ENCODE measurements at places on chromosomes 2 and 18.

GRCh38 chr2:233075141-233075965 is 15.2 kb downstream of the INPP5D start:
- DNase-seq = no peak

DNA sequence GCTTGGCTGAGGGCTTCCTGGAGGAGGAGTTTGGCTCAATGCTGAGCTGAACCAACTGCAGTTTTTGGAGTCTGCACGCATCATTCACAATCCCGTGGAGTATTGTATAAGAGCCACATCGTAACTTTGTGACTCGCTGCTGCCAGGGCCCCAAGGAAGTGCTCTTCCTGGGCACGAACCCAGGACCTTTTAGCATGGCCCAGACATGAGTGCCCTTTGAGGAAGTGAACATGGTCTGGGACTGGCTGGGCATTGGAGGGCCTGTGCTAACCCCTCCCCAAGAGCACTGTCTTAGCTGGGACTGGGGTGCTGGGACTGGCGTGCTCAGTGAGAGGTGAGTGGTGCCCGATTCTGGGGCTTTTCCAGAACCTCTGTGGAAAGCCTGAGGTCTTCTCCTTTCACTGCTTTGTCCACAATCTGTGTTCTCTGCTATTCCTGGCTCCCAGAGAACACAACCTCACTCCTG is 88.6 kb downstream of the LIPG start:
- no peak for DNase-seq

DNA sequence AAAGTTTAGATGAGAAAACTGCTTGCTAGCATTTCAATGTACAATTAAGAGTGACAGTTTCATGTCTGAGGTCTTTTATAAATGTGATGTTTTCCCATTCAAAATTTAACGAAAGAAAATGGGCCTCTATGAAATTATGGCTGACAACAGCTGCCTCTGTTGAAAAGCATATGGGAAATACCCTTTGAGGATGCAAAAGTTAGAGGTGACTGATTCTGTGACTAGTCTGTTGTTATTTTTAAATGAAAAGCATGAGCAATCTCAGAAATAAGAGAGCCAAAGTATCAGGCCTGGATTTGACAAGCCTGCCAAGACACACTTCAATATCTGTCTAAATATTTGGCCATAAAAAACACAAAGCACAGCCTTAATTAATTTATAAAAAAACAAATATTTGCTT is 580.8 kb downstream of the ERBB4 start:
- DNase-seq = no peak

- DNase-seq = no peak
Measured at GRCh38 chr2:191778041-191778440, 68.8 kb downstream of the CAVIN2 start.

DNA sequence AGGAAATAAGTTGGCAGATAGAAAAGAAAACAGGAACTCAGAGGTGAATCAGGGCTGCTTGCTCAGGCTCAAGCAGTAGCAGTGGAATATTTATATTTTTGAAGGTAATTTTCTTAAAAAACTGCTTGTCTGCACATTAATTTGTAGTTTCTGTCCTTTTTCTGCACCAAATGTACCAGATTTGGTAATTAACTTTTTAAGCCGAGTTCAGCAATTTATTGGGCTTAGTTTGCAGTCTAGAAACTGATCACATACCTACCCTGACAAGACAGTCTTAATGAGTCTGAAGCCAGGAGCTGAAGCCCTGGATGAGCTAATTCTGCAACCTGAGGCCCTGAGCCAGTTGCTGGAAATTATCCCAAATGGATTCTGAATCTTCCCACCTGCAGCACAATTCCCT is 647.0 kb downstream of the TDRD15 start:
- DNase-seq = no peak

GRCh38 chr18:61554117-61554776 is 221.0 kb downstream of the CDH20 start:
- peak; percentile 2 for DNase-seq

DNA sequence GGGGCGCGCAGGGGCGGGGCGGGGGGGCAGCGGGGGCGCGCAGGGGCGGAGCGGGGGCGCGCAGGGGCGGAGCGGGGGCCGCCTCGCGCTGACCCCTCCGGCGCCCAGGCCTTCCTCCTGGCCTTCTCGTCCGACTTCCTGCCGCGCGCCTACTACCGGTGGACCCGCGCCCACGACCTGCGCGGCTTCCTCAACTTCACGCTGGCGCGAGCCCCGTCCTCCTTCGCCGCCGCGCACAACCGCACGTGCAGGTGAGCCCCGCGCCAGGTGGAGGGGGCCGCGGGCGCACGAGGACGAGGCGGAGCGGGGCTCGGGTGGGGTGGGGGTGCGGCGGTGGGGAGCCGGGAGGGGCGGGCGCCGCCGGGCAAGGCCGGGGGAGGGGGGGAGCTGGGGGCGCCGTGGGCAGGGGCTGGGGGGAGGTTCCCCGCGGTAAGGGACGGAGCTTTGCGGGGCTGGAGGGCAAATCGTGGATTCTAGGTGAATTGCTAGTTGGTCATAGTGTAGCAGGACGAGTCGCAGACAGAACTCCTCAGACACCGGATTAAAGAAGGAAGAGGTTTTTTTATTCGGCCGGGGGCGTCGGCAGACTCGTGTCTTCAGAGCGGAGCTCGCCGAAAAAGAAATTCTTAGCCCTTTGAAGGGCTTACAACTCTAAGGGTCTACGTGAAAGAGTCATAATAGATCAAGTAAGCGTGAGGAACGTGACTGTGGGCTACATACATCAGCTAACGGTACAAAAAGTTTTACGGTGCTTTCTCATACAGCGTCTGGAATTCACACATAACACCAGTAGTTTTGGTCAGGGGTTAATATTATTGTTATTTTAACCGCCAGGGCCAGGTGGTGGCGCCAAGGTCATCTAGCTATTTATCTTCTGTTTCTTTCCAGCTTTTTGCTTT is 29.9 kb downstream of the ANO7 start:
- DNase-seq = peak; percentile 25

DNA sequence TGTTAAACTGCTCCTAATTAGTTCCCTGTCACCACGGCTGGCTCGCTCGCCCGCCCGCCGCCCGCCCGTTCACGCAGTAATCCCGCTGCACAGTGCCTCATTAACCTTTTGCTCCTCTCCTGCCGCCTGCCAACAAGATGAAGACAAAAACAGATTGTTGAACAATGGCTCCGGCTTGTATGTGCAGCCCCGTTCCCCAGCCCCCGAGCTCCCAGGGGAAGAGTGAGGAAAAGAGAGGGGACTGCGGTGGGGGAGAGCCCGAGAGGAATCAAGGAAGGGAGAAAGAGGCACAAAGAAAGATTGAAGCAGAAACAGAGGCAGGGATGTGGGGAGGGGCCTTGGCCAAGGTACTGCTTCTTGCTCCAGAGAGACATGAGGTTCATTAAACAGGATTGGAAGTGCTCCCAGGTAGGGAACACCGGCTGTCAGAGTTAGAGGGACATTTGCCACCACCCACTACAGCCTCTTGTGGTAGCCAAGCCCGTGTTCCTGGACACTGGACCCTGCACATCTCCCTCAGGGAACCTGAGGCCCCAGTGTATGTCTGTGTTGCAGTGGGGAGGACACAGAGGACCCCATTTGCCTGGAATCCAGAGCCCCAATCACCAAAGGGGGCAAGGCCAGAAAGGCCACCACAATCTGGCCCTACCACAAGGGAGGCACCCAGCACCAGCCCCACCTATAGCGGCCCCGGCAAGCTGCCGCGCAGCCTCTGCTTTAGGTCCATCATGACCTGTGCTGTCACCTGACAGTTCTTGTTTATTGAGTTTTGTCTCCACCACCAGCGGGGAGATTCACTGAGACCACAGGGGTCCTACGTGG is 38.1 kb downstream of the EMX1 start:
- DNase-seq = no peak

DNA sequence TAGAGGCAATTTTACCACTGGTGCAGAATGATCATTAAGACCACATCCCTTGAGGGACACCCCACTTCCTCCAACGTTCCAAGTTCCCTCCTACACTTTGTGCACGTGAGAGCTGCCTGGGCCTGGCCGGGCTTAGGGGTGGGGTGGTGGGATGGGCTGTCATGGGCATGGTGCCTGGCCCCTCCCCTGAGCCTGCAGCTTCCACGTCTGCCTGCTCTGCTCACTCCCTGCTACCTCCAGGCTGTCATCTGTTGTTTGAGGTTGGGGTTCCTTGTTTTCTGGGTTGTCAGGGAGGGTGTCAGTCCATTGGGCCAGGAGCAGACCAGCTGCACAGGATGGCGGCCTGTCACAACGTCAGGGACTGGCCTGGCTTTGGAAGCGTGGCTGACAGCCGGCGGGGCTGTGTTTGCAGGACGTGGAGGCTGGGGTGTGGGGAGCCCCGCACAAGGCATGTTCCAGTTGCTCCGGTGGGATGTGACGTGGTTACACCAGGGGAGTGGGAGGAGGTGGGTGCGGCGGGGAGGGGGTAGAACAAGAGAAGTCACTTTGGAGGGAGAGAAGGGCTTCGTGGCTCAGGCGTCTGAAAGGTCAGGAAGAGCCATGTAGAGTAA is 72.3 kb downstream of the RTP5 start:
- DNase-seq = no peak

DNA sequence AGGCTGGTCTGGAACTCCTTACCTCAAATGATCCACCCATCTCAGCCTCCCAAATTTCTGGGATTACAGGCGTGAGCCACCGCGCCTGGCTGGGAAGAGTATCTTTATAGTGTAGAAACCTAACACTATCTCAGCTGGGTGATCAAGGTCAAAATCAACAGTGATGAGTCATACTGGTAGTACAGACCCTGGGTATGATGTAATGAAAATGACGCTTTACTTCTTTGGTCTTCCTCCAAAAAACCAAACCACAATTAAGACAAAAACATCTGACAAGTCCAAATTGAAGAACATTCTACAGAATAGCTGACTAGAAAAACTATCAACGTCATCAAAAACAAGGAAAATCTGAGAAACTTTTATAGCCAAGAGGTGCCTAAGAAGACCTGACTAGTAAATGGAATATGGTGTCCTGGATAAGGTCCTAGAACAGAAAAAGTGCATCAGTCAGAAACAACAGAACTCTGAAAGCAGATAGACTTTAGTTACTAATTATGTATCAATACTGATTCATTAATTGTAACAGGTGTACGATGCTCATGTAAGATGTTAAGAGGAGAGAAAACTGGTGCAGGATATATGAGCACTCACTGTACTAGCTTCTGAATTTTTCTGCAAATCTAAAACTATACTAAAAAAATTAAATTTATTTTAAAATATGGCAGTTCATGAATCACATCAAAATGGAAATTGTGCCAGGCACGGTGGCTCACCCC is 25.4 kb downstream of the PDCL3 start:
- DNase-seq = no peak

DNA sequence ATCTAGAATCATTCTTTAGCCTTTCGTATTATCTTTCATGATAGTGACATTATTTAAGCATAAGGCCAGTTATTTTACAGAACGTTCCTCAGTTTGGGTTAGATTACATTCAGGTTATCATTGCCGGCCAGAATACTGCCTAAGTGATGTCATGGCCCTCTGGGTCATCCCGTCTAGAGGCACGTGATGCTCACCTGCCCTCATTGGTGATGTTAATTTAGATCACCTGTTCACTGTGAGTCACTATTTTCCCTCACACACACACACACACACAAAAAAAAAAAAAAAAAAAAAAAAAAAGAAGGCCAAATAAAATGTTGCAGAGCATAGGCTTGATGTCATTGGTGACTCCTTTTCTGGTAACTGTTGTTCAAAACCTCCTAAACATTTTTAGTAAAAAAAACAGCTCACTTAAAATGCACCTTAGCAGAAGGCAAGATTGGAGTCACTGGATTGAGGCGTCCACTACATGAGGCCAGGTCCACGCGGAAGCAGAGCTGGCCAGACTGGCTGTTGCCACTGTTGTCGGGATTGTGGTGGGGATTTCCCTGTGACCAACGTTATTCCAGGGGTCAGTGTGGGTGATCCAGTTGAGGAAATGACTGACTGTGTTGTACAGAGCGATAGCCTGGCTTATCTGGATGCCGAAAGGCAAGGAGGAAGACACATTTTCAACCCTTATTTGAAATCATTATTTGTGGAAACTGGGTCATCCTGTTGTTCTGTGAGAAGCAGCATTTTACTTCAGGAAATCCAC is 52.1 kb upstream of the CNGA3 start:
- no peak for DNase-seq

GRCh38 chr2:136242687-136243277 is 124.8 kb upstream of the CXCR4 start:
- DNase-seq = peak; percentile 14

All from T-helper 1 cell (primary cell).